ENCODE measurements at places on chromosomes 5 and 9. TPM values are rescaled to one million over a fixed set of nuclear protein-coding genes. Genes with fewer than 3 reads are reported as not detected.

Gene RMRP
- 178,042 TPM for total RNA-seq

Gene CARTPT
- not detected for total RNA-seq

Gene ENTREP1
- 1.3 TPM for total RNA-seq

Gene TAF11L14
- total RNA-seq: not detected

Gene NR5A1
- not detected for total RNA-seq

Gene OBP2B
- total RNA-seq: not detected

Data from mesangial cell (primary cell).